ENCODE measurements at places on chromosomes 11 and 22.

GRCh38 chr11:117950993-117951961, 22.1 kb upstream of the TMPRSS13 start:
- no peak for DNase-seq

DNA sequence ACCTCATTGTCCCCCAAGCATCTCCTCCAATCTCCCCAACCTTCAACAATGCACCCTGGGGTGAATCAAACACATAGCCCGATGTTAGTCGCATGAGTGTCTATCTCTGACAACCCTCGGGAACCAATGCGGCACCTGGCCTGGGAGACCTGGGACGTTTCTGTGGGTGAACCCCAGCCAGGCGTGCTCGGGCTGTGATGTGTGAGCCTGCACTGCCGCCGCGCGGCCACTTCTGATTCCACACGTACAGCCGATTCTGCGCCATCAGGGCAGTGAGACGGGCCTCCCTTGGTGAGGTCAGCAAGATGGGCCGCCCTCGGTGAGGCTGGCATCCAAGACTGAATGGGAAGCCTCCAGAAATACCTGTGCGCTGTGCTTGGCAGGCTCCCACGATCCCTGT, 5.2 kb upstream of the H19 start:
- no peak for DNase-seq

DNA sequence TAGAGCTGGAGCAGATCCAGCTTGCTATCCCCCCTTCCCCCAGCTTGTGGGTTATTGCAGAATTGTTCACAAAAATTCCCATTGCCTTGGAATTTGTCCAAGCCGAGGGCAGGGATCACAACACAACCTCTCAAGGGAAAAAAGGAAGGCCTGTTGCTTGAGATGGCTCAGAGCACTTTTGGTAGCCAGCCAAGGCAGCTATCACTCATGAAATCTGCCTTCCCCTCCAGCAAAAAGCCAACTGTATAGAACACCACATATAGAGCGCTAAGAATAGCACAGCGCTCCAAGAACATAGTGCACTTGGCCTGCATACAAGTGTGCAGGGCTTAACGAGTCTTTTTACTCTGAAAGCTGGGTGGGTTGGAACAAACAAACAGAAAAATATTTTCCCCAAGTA, 46.2 kb downstream of the FAM83F start:
- no peak for DNase-seq

DNA sequence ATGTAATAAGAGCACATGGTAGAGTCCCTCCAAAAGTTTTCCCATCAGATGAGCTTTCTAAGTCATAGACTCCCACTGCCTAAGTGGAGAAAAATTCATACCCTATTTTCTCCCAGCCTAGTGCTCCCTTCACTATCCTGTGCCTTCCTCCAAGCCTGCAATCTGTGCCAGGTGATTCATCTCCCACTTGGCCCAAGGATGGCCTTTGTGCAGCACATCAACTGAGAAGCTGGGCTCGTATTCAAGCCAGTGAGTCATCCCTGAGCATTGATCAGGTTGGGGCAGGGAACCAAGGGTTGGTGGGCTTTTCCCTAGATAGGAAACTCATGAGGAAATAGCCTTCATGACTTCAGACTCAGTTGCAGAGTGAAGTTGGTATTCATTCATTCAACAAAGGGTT, 64.6 kb downstream of the PANX1 start:
- no peak for DNase-seq

GRCh38 chr11:112216561-112217105, 9.6 kb upstream of the PTS start:
- DNase-seq: no peak

- DNase-seq: no peak
These were observed 91.5 kb downstream of the MORC2 start for GRCh38 chr22:30876915-30877553.

GRCh38 chr22:29269230-29269604, 1.1 kb downstream of the EWSR1 start:
- no peak for DNase-seq

- no peak for DNase-seq
These were observed 178.6 kb downstream of the MIAT start for GRCh38 chr22:26835929-26836528.

DNA sequence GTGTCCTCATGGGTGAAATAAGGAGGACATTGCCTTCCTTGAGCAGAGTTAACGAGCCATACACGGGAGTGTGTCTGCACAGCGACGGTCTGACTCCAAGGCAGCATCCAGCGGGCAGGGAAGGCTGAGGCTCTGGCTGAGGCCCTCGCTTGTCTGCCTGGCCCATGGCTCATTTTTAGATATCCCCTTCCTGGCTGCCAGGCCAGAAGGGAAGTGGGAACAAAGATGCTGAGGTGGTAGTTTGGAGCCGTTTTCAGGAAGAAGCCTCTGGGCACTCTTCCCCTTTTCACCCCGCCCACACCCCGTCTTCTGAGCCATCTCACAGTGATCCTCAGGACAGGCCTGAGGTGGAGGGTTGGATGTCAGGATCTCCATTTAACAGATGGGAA, 3.0 kb upstream of the SLCO2B1 start:
- DNase-seq: no peak

- no peak for DNase-seq
These were observed 308.7 kb downstream of the DDX10 start for GRCh38 chr11:108973402-108974162.

DNA sequence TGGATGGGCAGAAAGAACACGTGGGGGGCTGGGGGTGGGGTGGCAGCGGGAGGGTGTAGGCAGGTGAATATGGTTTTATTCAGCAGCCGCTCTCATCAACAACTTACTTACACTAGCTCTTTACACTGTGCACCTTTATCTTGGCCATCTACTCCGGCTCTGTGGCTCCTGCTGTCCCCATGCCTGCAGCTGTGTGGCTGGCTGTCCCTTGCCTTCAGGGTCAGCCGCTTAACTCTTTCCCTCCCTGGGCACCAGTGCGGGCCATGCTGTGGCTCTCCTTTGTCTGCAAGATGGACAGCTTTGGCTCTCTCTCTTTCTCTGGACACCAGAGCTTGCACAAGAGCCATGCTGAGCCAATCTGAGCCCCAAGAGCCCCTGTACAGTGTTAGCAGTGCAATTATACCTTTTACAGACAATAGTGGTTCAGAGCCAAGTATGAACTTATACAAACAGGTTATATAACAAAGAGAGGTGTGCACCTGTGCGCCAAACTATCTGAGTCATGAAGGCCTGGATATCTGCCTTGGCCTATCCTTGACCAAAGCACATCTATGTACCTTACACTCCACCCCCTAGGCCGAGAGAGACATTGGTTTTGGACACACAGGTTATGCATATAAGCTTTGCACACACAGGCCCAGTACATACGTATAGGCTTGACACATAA, 94.3 kb upstream of the CTSC start:
- no peak for DNase-seq

Measured in D721Med (cell line).